COLO829 (cell line): ENCODE measurements at places on chromosomes 2 and 18.

DNA sequence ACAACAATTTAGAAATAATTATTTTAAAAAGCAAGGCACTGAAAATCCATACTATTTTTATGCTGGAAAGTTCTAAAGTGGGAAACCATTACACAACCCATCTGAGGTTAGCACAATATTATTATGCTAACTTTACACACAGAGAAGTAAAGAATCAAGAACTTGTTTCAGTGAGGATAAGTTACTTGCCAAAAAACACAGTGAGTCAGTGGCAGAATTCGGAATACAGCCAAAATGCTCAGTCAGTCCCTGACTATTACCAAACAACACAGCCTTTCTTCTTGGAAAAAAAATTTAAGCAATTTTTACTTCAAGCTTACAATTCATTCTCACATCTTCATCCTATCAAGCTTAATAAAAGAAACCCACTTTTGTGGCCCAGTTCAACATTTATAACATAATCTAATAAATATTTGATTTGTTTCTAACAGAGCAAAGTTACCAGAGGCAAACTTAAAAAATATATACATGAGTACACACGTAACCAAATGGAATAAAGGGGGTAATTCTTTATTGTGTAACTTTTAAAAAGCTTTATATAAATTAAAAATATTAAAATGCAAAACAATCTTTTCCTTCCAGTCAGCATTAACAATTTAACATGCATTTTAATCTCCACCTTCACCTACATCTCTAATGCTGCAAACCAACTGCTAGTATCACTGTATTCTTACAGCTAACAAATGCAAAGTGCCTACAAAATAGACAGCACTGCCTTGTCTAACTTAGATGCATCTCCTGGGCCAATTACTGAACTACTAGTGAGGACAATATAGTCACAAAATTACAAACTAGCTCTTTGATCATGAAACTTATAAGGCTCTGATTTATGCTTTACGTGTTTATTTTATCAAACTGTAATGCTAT is 55.2 kb downstream of the CCDC88A start:
- peak; percentile 92 for DNase-seq

DNA sequence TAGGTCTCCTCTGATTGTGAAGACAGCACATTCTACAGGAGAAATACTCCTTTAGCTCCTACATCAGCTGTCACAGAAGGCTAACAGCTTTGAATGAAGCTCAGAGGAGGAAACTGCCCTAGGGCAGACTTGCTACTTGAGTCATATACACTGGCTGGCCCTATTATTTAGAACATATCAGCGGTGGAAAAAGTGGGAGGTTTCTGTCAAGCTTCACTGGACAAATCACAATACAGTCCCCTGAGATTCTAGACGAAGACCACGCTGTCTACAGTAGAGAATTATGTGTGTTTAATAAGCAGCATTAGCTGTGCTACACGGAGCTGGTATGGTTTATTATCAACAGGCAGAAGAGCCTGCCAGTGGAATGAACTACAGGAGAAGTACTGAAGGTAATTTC is 230.9 kb upstream of the FSIP2 start:
- no peak for DNase-seq

DNA sequence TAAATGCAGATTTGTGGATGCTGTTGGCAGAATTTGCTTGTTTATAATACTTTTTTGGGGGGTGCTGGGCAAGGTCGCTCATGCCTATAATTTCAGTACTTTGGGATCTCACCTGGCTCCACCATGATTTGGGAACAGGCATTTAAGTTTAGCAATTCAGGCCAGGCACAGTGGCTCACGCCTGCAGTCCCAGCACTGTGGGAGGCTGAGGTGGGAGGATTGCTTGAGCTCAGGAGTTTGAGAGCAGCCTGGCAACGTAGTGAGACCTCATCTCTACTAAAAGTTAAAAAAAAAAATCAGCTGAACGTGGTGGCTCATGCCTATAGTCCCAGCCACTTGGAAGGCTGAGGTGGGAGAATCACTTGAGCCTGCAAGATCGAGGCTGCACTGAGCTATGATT is 20.7 kb downstream of the TANC1 start:
- no peak for DNase-seq

GRCh38 chr2:114642988-114643553 is 200.6 kb downstream of the DPP10 start:
- DNase-seq = no peak

DNA sequence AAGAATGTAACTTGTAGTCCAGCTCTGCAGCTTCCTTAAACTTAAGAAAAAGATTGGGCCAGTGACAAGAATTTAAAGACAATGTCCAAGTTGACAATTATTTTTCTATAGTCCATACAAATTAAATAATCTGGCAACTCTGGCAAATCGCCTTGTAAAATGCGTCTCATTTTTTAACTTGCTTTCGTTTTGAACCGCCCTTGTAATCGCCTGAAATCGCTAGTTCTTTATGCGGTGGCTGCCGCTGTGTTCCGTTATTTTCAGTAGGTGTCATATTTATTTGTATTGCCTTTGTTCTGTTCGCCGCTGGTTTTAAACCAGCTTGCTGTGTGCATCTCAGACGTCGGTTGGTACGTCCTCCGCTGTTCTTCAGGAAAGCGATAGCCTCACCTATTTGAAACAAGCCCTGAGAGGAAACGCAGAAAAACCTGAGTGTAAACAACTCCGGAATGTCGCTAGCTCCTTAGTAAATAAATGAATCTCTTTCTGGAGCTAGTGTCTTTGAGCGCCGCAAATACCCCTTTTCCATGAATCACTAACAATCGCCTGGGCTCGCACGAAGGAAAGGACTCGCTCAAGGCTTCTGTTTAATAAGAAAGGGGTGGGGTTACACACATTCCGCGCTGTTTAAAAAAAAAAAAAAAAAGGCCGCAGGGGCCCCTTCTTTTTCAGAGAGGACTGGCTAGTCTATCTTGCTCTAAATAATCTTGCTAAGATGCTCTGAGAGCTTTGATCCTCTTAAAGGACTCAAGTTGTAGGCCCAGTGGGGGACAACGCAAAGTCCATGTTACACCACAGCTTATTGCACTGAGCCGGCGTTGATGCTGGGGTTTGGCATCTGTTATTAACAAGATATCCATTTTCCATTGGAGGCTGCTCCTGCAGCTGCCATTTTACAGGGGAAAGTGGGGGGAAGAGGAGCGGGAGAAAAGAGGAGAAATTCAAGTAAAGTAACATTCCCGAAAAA is 3.0 kb downstream of the HOXD8 start:
- no peak for DNase-seq

GRCh38 chr2:157777427-157777826 is 98.7 kb downstream of the ACVR1 start:
- peak; percentile 54 for DNase-seq

GRCh38 chr2:222959358-222959757 is 92.6 kb upstream of the KCNE4 start:
- peak; percentile 72 for DNase-seq

- no peak for DNase-seq
These were observed 68.1 kb downstream of the TMEM247 start for GRCh38 chr2:46547223-46548102.

DNA sequence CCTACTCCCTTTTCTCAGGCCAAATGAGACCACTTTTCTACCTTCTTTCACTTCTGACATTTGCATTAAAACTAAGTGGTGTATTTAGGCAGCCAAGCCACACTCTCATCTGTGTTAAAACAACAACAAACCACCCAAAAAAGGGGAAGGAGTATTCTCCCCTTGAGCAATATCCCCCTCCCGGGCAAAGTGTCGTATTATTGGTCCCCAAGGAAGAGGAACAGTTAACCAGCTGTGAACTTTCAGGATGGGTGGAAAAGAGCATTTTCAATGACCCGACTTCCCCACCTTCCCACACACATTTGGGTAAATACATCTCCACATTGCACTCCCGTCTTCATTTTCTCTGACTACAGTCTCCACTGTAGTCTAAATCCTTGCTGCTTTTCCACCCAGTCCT is 44.3 kb downstream of the FEZ2 start:
- DNase-seq = no peak

DNA sequence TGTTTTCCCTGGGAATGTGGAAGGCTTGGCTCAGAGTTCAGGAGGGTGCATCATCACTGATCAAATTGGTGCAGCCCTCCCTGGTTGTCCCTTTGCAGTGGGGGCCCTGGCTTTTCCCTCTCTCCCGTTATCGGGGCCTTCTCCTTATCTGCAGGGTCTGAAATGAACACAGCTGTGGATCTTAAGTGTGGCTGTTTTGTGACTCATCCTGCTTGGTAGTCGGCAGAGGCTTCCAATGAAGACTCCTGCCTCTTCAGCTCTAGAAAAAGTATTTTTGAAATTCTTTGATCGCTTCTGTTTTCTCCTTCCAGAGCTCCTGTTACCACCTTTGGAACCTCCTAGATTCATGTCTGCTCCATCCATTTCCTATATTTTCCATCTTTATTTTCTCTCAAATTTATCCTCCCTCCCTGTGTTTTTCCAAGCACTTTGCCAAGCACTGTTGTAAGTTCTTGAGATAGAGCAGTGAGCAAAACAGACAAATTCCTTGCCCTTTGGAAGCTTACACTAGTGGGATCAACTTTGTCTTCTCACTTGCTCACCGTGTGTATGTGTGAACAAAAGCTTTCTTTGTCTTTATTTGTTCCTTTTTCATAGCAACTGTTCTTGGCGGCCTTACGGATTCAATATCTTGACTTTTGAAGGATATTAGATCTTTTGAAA is 45.7 kb downstream of the RALB start:
- DNase-seq = no peak

- DNase-seq = no peak
These were observed 91.5 kb downstream of the CCBE1 start for GRCh38 chr18:59605633-59606192.

DNA sequence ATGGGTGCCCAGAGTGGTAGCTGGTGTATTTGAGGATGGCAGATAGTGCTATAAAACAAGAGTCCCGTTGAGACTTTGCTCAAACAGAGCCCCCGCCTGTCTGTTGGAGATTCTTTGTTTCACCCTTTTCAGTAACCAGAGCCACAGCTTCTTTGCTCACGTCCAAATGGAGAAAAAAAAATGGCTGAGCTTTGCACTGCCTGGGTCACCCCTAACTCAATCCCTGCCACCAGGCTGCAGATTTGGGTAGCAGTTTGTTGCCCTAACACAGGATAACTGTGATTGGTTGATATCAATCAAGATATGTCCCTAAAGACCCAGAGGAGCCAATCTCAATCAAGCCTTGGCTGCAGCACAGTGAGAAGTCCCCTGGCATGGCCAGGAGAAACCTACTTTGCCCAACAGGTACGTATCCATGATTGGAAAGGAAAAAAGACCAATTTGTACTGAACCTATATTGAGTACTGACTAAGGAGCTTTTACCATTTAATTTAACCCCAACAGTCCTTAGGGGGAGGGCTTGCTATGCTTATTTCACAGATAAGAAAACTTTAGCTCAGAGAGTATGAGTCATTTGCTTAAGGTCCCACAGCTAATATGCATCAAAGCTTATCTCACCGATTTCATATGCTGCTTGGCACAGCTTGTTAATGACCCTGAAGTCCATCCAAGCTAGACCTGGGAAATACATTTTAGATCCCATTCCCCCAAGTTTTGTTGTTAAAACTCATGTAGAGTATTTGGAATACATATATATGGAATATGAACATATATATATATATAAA is 72.0 kb upstream of the SH3BP4 start:
- no peak for DNase-seq

GRCh38 chr2:234006501-234006900 is 44.0 kb upstream of the SPP2 start:
- DNase-seq = no peak

DNA sequence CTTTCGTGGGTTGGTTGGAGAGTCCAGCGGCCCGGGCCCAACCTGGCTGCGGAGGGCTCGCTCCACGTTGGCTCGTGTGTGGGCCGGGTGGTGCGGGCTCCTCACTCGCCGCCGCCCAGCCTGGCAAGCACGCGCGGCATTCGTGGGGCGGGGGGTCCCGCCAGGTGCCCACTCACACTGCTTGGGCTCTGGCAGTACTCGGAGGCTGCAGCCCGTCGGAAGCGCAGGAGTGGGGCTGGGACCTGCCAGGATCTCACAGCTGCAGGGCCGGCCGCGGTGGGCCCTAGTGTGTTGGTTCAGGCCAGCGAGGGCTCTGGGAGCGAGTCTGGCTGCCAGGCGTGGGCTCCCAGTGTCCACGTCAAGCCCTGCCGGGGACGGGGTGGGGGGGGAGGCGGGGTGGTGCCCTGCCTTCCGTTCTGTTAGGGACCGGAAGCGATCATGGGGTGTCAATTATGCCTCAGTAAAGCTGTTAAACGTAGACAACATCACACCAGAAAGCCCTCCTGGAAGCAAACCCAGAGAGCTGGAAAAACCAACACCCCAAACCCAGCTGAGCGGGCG is 1.0 kb upstream of the HS6ST1 start:
- no peak for DNase-seq

DNA sequence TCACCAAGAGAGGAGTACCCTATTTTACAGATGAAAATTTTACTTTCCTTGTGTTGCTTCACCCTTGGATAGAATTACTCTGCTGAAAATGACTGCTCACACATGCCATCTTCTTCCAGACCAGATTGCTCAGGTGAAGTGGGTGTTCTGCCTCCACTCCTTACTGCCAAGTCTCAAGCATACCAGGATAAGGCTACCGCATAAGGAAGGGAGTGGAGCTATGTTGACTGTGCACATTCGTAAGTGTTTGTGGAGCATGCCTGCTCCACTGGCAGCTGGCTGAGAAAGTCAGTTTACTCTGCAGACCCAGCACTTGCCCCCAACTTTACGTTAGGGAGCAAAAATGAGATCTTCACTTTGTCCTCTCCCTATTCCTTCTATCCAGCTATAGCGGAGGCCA is 405.0 kb upstream of the DDX18 start:
- DNase-seq = no peak

GRCh38 chr2:109719871-109720270 is 74.2 kb upstream of the RGPD5 start:
- DNase-seq = no peak

GRCh38 chr2:100416935-100417710 is at the start of gene CHST10:
TSS of gene CHST10 (minus strand) at chr2:100417668. CDS start at chr2:100406675, 10,993 bp downstream.
- DNase-seq = peak; percentile 54

- DNase-seq = no peak
These were observed 74.5 kb downstream of the MYO3B start for GRCh38 chr2:170252414-170252813.
